ENCODE measurements at places on chromosomes 2 and 18.

- no peak for DNase-seq
Observed at GRCh38 chr2:161207941-161208340, 47.7 kb downstream of the TANK start.

DNA sequence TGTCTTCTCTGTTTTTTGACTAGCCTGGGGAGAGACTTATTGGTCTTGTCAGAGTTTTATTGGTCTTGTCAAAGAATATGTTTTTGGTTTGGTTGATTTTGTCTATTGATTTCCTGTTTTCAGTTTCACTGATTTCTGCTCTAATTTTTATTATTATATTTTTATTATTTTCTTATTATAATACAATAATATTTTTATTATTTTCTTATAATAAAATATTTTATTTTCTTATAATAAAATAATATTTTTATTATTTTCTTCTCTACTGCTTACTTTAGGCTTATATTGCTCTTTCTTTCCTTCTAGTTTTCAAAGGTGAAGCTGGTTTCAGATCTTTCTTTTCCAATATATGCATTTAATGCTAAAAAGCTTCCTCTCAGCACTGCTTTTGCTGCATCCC lies 62.0 kb downstream of the TRAPPC12 start:
- DNase-seq, result no peak

GRCh38 chr18:61703508-61703907 lies 189.3 kb downstream of the RNF152 start:
- DNase-seq, result no peak

GRCh38 chr2:96484091-96484490 lies 21.1 kb downstream of the NEURL3 start:
- DNase-seq, result no peak

DNA sequence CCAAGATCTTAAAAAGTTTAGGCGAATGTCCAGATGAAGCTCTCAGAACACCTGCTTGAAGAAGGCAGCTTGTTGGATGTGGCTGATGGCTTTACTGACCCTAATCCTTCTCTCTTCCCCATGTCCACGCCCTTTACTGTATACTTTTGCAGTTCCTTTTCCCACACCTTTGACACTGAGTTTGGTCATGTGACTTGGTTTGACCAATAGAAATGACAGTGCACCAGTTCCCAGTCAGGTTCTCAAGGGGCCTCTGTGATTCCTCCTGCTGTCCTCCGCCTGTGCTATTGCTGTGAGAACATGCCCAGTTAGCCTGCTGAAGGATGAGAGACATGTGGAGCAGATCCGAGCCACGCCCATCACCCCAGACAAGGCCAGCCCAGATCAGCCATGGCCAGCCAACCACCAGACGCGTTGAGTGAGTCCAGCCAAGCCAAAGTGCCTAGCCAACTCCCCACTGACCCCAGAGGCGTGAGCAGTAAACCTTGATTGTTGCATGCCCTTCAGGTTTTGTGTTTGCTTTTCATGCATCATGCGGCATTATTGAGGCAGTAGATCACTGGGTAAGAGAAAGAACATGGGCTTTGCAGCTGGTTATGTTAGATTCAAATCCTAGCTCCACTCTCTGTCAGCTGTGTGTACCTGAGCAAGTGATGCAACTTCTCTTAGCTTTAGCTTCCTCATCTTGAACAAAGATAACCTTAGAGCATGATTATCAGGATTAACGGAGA lies 258.0 kb upstream of the SIX2 start:
- DNase-seq, result peak; percentile 83

GRCh38 chr2:79375817-79376216 lies 137.0 kb upstream of the CTNNA2 start:
- no peak for DNase-seq

- no peak for DNase-seq
Observed at GRCh38 chr2:177691177-177691576, 298.6 kb downstream of the AGPS start.

DNA sequence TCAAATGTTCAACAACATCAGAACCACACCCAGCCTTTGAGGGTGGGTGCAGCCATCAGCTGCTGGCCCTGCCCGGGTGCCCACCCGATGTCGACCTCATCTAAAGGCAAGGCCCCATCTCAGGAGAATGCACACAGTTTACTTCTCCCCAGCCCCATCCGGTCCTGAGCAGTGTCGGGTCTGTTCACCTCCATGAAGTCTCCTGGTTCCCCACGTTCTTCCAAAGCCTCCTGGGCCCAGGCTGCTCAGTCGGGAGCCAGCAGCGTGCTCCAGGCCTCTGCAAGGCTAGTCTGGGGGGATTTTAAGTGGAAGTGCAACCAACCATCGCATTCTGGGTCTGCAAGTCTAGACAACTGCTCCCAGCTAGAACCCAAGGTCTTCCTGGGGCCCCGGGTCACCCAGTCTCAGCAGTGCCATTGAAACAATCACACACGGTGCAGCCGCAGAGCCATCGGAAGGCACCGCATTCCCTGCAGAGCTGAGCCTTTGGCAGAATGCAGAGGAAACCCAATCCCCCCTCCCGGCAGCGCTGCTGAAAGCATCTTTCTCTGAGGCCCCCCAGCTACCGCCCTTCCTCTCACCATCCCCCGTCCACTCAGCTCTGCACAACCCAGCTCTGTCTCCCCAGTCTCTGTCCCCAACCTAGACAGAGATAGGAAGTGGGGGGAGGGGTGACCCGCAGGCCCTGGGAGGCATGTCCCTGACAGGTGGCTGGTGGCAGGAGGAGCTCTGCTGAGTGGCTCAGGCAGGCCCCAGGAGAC lies 8.5 kb downstream of the ESPNL start:
- DNase-seq, result no peak

DNA sequence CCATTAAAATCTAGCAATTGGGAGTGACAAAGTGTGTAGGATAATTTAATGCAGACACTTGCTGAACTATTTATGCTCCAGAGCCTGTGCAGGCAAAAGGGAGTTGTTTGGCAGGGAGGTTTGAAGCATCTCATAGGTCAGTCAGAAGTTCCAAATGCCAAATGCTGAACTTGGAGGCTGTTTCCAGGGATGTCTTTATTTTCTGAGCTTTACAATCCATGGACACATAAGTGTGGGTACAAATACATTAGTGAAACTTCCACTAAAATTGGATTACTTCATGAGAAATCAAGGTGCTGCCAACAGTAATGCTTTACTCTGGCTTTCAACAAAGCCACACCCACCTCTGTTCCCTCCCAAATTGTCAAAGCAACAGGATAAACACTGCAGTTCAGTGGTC lies 422.1 kb upstream of the SETBP1 start:
- DNase-seq, result no peak

Measured in SHP77 (cell line).